CD4-positive, alpha-beta memory T cell (primary cell): ENCODE measurements at places on chromosomes 6 and 20. TPM values are rescaled to one million over a fixed set of nuclear protein-coding genes. Genes with fewer than 3 reads are reported as not detected.
A peak's percentile ranks its signal among the peaks of the same experiment; 100 is the strongest.

- no peak for DNase-seq
- no peaks in the 10 kb centered on the region for H3K36me3 ChIP-seq
- no peaks in the 10 kb centered on the region for H3K27me3 ChIP-seq
- H3K4me1 ChIP-seq: peaks cover 9% of the 10 kb centered on the region
- H3K4me3 ChIP-seq: no peak overlapping the region
Observed at GRCh38 chr6:111468329-111469012, 14.5 kb downstream of the REV3L start.

DNA sequence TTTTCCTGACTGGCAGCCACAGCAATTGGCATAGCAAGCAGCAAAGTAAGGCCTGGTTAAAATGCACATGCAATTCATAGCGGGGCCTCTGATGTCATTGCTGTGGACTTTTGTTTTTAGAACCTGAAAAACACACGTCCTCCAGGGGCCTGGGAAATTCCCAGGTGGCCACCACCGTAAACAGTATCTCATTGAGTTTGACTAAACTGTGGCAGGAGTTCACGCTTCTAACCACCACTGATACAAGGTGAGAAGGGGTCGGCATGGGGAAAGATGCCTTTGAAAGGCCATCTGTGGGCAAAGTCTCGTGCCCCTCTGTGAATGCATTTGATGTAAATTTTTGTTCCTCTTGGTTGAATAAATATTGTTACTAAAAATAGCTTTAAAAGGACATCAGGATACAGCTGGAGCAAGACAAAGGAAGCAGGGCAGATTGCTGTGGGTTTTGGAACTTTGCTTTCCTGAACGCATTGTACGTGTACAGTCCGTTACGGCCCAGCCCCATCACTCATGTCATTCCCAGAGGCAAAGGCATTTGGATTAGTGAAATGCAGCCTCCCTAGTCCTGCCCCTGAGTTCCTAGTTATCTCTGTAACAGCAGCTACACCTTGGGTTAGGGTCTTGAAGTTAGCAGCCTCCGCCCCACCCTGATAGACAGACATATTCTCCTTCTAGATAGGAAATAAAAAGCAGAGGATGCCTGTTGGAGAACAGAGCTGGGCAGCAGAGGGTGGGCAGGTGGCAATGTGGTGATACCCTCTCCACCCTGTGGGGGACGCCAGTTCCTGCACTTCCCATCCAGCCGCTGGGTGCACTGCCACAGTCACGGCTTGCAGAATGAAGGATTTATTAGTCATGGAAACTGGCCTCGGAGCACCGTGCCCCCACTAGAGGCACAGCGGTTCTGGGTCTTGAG is 80.3 kb downstream of the ZDHHC14 start:
- peak; percentile 4 for DNase-seq
- H3K27me3 ChIP-seq: no peaks in the 10 kb centered on the region
- H3K4me1 ChIP-seq: peaks cover 13% of the 10 kb centered on the region
- H3K27ac ChIP-seq: no peak overlapping the region
- H3K36me3 ChIP-seq: no peaks in the 10 kb centered on the region
- H3K4me3 ChIP-seq: no peak overlapping the region

DNA sequence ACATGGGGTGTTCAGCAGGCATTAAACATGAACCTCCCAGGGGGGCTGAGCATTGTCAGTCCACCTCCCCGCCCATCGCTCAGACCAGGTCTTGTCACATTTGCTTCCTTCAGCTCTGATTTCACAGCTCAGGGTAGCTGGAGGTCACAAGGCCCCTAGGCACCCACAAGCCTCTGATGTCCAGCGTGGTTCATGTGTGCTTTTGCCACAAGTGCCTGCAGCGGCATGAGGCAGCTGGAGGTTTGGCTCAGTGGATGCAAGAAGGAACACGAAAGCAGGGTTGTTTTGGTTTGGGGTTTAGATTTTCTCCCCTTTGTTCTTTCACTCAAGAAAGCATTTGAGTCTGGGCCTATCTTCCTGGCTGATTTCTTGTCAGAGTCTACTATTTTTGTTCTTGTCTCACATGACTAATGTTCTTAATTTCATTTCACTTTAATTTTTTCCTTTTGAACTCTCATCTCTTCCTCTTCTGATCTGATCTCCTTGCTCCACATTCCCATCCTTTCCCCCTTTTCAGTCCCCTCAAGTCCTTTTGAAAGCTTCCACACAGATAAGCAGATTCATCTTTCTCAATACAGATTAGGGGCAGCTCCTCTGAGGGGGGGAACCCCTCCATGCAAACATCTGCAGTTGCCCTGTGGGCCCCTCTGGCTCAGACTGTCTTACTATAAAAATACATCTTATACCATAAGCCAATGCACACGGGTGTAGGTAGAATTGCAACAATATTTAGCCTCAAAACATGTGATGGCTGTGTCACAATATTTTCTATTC is 68.1 kb upstream of the CEP85L start:
- H3K27me3 ChIP-seq: no peaks in the 10 kb centered on the region
- DNase-seq: peak; percentile 33
- no peak overlapping the region for H3K27ac ChIP-seq
- no peak overlapping the region for H3K4me3 ChIP-seq
- H3K4me1 ChIP-seq: peaks cover 45% of the 10 kb centered on the region

DNA sequence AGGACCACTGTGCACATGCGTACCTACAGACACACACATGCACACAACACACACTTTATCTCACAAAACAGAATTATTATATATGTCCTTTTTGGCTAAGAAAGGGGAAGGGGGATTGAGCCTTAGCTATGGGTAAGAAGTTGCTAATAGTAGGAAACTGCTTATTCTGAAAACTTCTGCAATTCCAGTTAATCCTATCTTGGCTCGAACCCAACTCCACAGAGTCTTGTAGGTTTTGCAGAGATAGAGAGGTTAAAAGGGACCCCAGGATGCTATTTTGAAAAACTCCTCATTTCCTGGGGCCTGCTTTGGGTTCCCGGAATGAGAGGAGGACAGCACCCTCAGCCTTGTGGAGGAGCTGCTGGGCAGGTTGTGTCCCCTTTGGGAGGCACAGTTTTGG is 233.8 kb downstream of the CLIC5 start:
- no peak for DNase-seq
- no peak overlapping the region for H3K27ac ChIP-seq

DNA sequence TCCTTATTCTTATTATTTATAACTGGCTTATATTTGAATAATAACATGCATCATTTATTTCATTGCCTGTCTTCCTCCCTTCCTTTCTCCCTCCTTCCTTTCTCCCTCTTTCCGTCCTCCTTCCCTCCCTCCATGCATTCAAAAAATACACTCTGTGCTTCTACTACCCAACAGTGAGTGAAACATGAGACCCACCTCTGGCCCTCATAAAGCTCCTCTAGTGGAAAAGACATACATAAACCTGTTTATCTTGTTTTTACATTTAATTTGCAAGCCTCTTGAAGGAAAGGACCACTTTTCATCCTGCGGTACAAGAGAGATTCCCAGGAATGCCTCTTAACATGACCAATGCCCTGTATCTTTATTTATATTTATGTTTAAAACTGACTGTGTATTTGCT is 21.8 kb upstream of the ISM1 start:
- no peaks in the 10 kb centered on the region for H3K36me3 ChIP-seq
- no peaks in the 10 kb centered on the region for H3K4me1 ChIP-seq
- no peak overlapping the region for H3K27ac ChIP-seq
- no peak overlapping the region for H3K4me3 ChIP-seq

DNA sequence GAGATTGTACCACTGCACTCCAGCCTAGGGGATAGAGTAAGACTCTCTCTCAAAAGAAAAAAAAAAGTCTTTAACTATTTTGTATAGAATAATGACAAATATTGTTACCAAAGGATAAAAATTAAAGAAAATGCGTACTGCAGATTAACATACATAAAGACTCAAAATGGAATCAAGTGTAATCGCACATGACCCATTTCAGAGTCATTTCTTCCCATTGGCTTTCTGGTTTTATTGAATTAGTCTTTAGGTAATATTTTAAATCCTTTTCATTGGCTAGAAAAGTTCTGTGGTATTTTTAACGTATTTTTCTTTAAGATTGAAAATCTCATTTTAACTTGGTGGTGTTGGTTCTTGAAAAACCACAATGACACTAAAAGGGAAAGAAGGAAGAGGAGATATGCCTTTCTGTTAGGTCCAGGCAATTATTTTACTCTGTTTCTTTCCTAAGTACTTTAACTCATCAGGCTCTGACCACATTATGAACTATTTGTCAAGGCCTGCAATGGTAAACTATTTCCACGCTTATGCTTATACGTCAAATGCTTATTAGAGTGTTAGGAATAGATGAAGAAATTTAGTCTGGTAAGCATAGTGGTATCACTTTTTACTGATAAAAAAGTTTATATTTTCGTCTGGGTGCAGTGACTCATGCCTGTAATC is 52.3 kb downstream of the PLEKHG1 start:
- no peak overlapping the region for H3K4me3 ChIP-seq
- no peak overlapping the region for H3K27ac ChIP-seq
- no peaks in the 10 kb centered on the region for H3K4me1 ChIP-seq
- H3K27me3 ChIP-seq: no peaks in the 10 kb centered on the region
- no peak for DNase-seq
- H3K36me3 ChIP-seq: no peaks in the 10 kb centered on the region

GRCh38 chr6:15303162-15303919 is 57.5 kb downstream of the JARID2 start:
- no peak overlapping the region for H3K27ac ChIP-seq
- H3K27me3 ChIP-seq: no peaks in the 10 kb centered on the region
- peaks cover 79% of the 10 kb centered on the region for H3K4me1 ChIP-seq

GRCh38 chr20:48012401-48012974 is 227.2 kb upstream of the SULF2 start:
- no peak overlapping the region for H3K27ac ChIP-seq
- no peaks in the 10 kb centered on the region for H3K4me1 ChIP-seq
- no peak overlapping the region for H3K4me3 ChIP-seq
- DNase-seq: no peak

DNA sequence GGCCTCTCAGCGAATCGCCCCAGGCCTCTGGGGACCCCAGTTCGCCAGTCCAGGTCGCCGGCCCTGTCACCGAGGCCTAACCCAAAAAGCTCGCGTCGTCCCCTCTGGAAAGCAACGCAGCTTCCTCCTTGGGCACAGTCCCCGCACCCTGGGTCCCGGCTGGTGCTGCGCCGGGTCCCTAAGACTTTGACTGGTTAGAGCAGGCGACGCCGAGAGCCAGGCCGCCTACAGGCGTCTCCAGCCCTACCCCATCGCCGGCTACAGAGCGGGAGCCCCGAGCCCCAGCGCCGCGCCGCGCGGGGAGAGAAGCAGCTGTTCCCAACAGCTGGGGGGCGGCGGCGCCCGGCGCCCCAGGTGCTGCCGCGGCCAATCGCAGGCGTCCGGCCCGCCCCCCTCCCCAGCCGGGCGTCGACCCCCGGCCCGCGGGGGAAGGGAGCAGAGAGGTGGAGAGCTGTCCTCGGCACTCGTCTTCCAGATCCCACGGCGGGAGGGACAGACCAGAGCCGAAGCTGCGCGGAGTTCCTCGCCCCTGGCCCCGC is 540 bp upstream of the RBM24 start:
- no peak for DNase-seq
- H3K27ac ChIP-seq: no peak overlapping the region
- no peaks in the 10 kb centered on the region for H3K36me3 ChIP-seq
- H3K4me1 ChIP-seq: peaks cover 6% of the 10 kb centered on the region

DNA sequence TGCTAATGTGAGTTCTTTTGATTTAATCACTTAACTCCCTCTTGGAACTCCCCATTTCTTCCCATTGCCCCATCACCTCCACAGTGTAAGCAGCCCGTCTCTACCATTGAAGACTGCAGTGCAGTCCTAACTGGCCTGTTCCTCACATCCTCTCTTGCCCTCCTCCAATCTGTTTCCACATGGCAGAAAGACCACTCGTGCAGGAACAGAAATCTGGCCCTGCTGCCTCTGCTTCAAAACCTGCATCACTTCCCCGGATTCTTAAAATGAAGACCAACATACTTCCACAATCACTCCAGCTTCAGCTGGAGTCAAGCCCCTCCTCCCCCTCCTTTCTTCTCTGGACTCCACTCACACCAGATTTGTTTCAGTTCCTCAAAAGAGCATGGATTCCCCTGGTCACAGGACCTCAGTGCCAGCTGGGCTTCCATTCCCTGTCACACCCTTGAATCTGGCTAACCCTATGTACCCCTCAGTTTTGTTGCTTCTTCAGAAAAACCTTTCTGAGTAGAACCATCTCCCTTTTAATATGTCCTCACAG is 802.3 kb downstream of the MAFB start:
- H3K27me3 ChIP-seq: no peaks in the 10 kb centered on the region
- DNase-seq: no peak
- no peak overlapping the region for H3K27ac ChIP-seq
- H3K4me1 ChIP-seq: no peaks in the 10 kb centered on the region

DNA sequence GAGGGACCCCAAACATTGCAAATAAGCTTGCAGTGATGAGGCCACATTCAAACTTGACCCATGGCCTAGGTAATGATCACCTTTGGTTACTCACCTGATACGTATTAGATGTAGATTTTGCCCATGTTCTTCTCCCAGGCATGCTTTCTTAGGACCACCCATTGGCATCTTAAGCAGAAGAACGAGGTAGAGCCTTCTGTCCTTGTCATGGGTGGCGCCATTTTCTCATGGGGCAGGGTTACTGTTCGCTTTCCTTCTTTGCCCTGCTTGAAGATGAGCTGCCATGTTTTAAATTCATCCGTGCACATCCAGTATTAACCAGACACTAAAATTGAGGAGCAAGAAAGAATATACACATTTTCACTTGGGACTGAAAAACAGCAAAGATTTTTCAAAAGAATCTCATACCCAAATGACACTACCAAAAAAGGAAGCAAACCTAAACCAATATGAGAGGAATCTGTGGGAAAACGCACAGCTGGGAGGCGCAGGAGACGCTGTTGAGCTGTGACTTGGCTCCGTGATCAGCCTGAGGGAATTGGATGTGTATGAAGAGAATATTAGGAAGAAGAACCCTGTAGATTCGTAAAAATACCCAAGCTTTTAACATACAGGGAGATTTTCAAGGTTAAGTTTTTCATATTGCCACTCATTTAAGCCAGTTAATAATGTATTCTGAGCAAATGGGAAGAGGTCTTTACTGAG is 36.6 kb downstream of the GMPR start:
- no peaks in the 10 kb centered on the region for H3K36me3 ChIP-seq
- H3K4me1 ChIP-seq: no peaks in the 10 kb centered on the region
- H3K27me3 ChIP-seq: no peaks in the 10 kb centered on the region
- no peak overlapping the region for H3K4me3 ChIP-seq

- no peaks in the 10 kb centered on the region for H3K4me1 ChIP-seq
- no peaks in the 10 kb centered on the region for H3K36me3 ChIP-seq
- no peaks in the 10 kb centered on the region for H3K27me3 ChIP-seq
- H3K27ac ChIP-seq: no peak overlapping the region
Observed at GRCh38 chr6:168188369-168189199, 109.6 kb upstream of the FRMD1 start.

Gene RAET1E
- not detected for total RNA-seq

Gene FOXQ1
- not detected for total RNA-seq

Gene TASP1
- total RNA-seq: 15.1 TPM

Gene SNHG17
- total RNA-seq: 49.8 TPM

Gene PAQR8
- 36.4 TPM for total RNA-seq

Gene CD93
- 1.3 TPM for total RNA-seq

Gene NR2E1
- total RNA-seq: not detected

Gene CPNE5
- total RNA-seq: 0.47 TPM

Gene PGC
- not detected for total RNA-seq
